ENCODE measurements at places on chromosomes 6 and 20. TPM values are rescaled to one million over a fixed set of nuclear protein-coding genes. Genes with fewer than 3 reads are reported as not detected.

Gene CCN6
- not detected for total RNA-seq

Gene GGTLC1
- not detected for total RNA-seq

Gene COL9A1
- 0.32 TPM for total RNA-seq

Gene SNRNP48
- 13.9 TPM for total RNA-seq

- H3K4me1 ChIP-seq = no peaks in the 10 kb centered on the region
- no peaks in the 10 kb centered on the region for H3K36me3 ChIP-seq
- H3K27ac ChIP-seq = no peak overlapping the region
- no peak for DNase-seq
- H3K4me3 ChIP-seq = no peak overlapping the region
Observed at GRCh38 chr6:154491567-154492470, 18.7 kb downstream of the CNKSR3 start.

- DNase-seq = no peak
- no peaks in the 10 kb centered on the region for H3K36me3 ChIP-seq
- H3K4me1 ChIP-seq = no peaks in the 10 kb centered on the region
Observed at GRCh38 chr6:47098570-47098993, 56.5 kb upstream of the ADGRF1 start.
